ENCODE measurements at places on chromosomes 16 and 17.
A peak's percentile ranks its signal among the peaks of the same experiment; 100 is the strongest.

DNA sequence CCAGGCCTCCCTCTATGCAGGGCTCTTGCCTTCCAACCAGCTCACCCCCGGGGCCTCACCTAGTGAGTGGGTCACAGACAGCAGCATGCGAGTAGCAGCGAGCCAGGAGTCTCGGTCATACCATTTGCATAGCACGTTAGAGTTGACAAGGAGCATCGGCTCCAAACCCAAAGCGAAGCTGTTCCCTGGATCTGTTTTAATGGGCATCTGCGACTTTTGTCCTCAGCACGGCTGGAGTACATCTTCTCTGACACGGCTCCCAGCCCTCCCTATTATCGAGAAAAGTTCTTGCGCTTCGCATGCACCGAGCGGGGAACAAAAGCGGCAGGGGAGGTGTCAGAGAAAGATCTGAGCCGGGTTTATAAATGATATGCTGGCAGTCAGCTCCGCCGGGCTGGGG, 253.3 kb downstream of the MAF start:
- DNase-seq: peak; percentile 31

- peak; percentile 3 for DNase-seq
These were observed 9.6 kb downstream of the DCTN5 start for GRCh38 chr16:23650674-23651416.

DNA sequence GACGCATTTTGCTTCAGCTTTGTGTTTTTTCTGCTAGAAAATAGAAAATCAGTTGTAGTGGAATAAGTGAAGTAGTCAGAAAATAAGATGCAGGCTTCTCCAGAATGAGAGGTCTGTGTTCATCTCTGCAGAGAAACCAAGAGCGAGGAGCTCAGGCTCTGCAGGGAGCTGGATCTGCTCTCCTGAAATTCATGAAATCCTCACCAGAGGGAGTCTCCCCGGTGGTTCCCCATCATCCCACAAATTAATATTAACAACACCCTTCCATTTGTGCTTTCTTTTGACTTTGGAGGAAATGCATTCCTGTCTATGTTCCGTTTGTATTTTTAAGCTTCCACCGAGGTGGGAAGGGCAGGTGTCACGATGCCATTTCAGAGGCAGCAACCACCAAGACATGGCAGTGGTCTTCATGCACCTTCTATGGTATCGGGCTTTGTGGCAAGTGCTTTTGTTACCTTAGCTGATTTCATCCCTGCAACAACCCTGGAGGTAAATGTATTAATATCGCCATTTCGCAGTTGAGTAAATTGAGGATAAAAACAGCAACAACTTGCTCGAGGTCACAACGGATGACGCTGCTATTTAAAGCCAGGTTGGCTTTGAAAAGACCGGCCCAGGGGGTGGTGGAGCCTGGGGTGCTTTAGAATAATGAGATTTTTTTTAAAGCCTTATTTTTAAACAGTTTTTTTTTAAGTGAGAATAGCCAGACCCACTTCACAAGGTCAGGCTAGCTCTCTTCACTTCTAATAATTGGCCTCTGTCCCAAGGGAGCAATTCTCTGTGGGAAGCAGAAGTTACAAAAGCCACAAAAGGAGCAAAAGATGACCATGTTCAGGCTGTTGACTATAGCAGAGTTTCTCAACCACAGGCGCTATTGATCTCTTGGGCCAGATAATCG, 367.6 kb upstream of the ERCC4 start:
- peak; percentile 45 for DNase-seq

DNA sequence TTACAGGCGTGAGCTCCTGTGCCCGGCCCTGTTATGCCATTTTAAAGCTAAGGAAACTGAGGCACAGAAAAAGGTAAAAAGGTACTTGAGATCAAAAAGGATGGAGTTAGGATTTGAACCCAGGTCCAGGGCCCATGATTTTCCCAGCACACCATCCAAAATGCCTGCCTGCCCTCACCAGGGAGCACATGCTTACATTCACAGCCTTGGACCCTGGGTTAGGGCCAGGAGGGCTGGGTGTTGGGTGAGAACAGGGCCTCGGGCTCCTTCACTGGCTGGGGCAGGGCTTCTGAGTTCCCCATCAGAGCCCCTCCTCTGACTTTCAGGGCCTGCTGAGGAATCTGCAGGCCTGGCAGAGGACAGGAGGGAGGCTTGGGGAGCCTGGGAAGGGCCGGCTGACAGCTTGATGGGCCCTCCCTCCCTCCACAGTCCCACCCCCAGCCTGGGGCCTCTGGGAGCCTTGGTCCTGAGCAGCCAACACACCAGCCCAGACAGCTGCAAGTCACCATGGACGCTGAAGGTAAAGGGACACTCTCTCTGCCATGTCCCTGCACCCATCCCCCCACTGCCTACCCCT, at the start of gene QPRT:
Gene QPRT (plus strand): TSS at position 490 of the 577 bp plus-strand sequence. CDS start 18 bp downstream, at position 508.
- peak; percentile 97 for DNase-seq

DNA sequence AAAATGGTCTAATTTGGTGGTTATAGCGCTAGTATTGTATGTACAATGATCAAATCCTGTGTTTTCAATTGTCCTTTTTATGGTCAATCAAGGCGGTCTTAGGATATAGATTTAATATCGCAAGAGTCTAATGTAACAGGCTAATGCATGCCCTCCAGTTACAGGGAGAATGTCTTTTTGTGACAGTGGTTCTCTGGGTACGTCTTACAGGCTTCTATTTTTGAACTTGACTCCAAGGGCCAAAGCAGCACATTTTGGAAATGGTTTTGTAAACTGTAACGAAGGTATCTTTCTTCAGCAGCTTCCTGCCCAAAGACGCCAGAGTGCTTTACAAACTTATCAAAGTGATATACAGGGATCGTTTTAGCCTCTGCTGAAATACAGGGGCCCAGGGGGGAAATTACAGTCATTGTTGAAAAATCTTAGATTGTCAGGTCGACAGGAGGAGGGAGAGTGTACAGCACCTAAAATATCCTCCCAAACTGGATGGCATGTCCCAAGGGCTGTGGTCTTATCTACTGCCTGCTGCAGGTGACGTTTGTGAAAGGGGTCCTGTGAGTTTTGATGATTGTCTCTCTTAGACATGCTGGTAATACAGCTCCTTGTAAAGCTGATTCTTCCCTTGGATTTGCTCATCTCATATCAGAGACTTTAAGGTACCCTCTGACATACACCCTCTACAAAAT, 288.5 kb downstream of the CDH13 start:
- DNase-seq: no peak

DNA sequence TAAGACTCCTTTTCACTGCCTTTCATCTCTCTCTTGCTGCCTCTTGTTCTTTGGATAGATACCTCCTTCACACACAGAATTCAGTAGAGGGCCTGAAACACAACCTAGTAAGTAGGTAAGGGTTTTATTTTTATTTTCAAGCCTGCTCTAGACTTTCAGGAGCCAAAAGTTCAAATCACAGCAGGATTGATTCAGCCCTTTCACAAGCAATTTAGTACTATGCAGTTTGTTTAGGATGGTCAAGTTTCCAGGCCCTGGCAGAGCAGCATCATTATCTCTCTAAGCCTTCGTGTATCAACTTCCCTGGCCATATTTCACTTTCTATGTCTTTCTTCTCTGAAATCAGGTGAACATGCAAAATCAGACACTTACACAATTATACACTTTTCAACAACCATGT, 148.8 kb upstream of the CORO6 start:
- no peak for DNase-seq

- peak; percentile 21 for DNase-seq
These were observed 1.0 kb downstream of the IRX3 start for GRCh38 chr16:54285414-54286089.

DNA sequence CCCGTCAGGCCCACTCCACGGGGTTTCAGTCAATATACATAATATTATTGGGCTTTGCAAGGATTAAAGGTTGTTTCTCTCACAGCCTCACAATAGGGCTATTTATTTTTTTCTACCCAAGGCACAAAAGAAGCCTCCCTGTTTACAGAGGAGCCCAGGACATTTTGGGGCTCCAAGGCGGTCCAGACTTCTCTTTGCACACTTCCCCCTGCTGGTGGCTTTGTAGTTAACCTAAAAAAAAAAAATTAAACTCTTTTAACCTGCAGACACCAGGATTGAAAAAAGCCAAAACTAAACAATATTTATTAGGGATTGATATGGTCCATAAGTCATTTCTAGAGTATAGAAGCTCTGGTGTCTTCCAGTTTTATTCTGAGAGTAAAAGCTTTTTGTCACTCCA, 169.7 kb upstream of the ZFHX3 start:
- no peak for DNase-seq
